ENCODE measurements at places on chromosomes 12 and 14.

DNA sequence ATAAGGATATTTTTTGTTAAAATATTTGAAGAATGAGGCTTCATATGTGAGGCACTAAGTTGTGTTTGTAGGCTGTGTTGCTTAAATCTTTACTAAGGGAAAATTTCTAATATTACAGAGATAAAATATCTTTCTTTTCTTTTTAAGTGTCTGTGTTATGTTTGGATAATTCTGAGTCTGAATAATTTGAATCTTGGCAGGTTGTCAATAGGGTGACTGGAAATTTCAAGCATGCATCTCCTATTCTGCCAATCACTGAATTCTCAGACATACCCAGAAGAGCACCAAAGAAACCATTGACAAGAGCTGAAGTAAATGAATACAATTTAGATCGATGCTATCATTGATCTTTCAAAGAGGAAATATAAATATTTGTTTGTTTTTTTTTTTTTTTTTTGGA, 29.4 kb downstream of the TMPO start:
- H3K4me3 ChIP-seq = no peak overlapping the region
- H3K27me3 ChIP-seq = no peaks in the 10 kb centered on the region
- peaks cover 6% of the 10 kb centered on the region for H3K36me3 ChIP-seq
- peak; percentile 8 for DNase-seq
- no peaks in the 10 kb centered on the region for H3K4me1 ChIP-seq
- no peak overlapping the region for H3K27ac ChIP-seq

DNA sequence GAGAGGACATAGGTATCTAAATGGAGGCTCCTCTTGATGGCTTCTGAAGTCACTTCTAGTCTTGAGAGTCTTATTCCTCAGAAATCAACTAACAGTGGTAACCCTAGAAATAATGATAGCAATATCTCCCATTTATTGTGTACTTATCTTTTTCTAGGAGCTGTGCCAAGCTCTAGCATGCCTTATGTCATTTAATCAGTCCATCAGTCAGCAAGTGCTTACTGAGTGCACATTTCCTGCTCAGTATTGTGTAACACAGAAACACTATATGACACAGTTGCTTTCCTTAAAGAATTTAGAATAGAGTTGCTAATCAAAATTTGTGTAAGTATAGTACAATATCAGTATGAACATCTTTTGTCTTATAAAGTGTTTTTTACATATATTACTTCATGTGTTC, 36.6 kb downstream of the KRT76 start:
- H3K36me3 ChIP-seq = no peaks in the 10 kb centered on the region
- DNase-seq = no peak
- H3K4me3 ChIP-seq = no peak overlapping the region
- no peaks in the 10 kb centered on the region for H3K27me3 ChIP-seq
- no peak overlapping the region for H3K27ac ChIP-seq

DNA sequence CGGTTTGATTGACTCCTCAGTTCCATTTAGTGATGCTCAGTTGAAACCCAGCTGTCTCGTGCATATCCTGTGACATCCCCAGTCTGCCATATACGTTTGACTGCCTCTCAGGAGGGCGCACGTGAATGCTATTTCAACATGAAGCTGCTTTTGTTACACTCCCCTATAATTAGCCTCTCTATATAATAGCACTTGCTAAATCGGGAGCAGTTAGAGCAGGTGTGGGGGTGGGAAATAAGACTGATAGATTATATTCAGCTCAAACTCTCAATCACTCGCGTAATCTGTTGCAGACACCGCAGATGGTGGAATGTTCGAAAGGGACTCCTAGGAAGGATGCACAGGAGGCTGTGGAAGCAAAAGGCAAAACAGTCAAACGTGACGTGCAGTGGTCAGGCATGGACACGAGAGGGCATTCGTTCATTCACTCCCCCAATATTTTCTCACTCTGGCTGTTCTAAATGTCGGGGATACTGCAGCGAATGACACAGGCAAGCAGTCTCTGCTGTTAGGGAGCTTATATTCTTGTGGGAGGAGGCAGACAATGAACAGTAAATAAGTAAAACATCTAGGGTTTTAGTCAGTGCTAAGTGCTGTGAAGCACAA, 29.8 kb downstream of the KCNA1 start:
- no peaks in the 10 kb centered on the region for H3K4me1 ChIP-seq
- H3K27me3 ChIP-seq = peaks cover 6% of the 10 kb centered on the region
- no peak for DNase-seq
- H3K4me3 ChIP-seq = no peak overlapping the region

- H3K36me3 ChIP-seq = peaks cover 29% of the 10 kb centered on the region
- no peak for DNase-seq
- H3K27me3 ChIP-seq = no peaks in the 10 kb centered on the region
- no peaks in the 10 kb centered on the region for H3K4me1 ChIP-seq
- H3K4me3 ChIP-seq = no peak overlapping the region
- no peak overlapping the region for H3K27ac ChIP-seq
These were observed 200.7 kb upstream of the BCL2L14 start for GRCh38 chr12:11870041-11870451.

DNA sequence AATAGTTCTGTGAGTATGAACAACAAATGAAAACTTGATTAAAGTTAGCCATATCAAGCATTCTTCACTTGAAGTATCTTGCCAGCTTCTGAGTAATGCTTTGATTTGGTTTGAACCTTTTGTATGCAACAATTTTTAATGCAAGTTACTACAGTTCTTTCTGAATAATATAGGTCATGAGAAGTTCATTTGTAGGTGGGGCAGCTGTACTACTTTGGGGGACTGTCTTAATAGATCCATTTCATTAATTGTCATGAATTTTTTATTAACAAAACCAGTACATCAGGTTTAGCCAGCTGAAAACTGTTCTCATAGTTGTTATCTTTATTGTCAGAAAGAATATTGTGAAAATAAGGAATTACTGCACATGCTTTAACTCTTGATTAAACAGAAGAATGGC, 142.7 kb downstream of the FOXA1 start:
- H3K27ac ChIP-seq = no peak overlapping the region
- no peaks in the 10 kb centered on the region for H3K36me3 ChIP-seq
- no peak for DNase-seq
- no peaks in the 10 kb centered on the region for H3K27me3 ChIP-seq
- no peaks in the 10 kb centered on the region for H3K4me1 ChIP-seq

Data from IMR-90 (cell line).